Daoy (cell line): ENCODE measurements at places on chromosomes 3 and 15. TPM values are rescaled to one million over a fixed set of nuclear protein-coding genes. Genes with fewer than 3 reads are reported as not detected.

Gene PIGZ
- total RNA-seq: 0.23 and 0.77 TPM in 2 replicates

Gene TRH
- total RNA-seq: not detected in 2 replicates

Gene PGBD4
- 1.4 and 2.4 TPM in 2 replicates for total RNA-seq

Gene CATSPER2
- 2.3 and 3.8 TPM in 2 replicates for total RNA-seq

Gene CCR3
- not detected in 2 replicates for total RNA-seq

Gene GOLGA8J
- total RNA-seq: not detected in 2 replicates

Gene SNURF
- 1.7 and 32.4 TPM in 2 replicates for total RNA-seq

Gene ACP3
- 2.9 TPM in 1 of 2 replicates, not detected in the other for total RNA-seq

Gene ROBO1
- 17.8 and 19.5 TPM in 2 replicates for total RNA-seq

Gene ANKRD63
- total RNA-seq: 0.63 and 0.97 TPM in 2 replicates

Gene CEMIP
- 2.7 and 5.1 TPM in 2 replicates for total RNA-seq

Gene SCN11A
- not detected in 2 replicates for total RNA-seq

Gene A4GNT
- total RNA-seq: not detected in 2 replicates

Gene MYZAP
- 1.2 and 1.4 TPM in 2 replicates for total RNA-seq

DNA sequence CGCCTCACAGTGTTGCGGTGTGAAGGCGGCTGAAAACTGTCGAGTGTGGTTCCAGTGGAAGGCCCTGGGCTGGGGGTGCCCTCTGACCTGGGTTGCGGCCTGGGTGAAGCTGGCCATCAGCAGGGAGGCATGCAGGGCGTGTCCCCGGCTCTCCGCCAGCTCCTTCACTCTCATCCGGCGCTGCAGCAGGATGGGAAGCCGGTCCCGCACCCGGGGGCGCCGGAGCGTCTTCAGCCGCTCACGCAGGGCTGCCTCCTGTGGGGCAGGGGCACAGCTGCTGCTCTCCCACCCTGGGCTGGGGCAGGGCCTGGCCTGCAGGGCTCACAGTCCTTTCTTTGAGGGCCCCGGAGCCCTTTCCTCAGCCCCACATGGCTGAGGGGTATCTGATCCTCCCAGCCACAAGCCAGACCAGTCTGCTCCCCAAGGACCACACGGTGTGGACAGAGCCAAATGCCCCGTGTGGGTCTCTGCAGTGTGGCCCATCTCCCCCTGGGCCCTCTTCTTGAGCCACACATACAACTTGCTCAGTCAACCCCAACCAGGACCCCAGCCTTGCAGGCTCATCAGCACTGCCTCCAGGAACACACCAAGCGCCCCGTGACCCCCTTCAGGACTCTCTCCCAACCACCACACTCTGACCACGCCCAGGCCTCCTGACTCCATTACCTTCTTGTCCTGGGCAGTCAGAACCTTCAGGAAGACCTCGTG lies 26.8 kb downstream of the SPTBN5 start:
- DNase-seq: no peak

DNA sequence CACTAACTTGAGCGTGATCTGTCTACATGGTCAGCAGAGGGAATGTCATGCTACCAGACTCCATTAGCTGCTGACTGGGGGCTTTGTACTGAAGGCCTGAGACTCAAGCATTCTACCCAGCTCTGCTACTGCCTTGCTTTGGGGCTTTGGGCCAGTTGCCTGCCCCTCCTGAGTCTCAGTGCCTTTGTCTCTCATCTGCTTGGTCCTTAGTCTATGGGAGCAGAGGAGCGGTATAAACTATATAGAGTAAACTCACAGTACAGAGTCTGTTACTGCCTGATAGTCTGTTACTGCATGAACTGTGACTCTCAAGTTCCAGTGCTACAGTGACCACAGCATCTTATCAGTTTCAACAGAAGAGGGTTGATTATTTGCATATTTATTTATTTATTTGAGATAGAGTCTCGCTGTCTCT lies 38.5 kb upstream of the C15orf39 start:
- no peak for DNase-seq

- no peak for DNase-seq
Observed at GRCh38 chr3:34056951-34057390, 258.5 kb downstream of the PDCD6IP start.

GRCh38 chr3:15342945-15343344 lies 10.6 kb upstream of the SH3BP5 start:
- DNase-seq: no peak

- no peak for DNase-seq
Observed at GRCh38 chr15:77818484-77819047, 185.9 kb upstream of the LINGO1 start.

- no peak for DNase-seq
Observed at GRCh38 chr3:106692624-106693023, 684.6 kb upstream of the CCDC54 start.

GRCh38 chr15:67820992-67821783 lies 4.1 kb upstream of the SKOR1 start:
- DNase-seq: peak; percentile 63

- DNase-seq: no peak
Observed at GRCh38 chr3:58281069-58281468, 25.0 kb upstream of the RPP14 start.

DNA sequence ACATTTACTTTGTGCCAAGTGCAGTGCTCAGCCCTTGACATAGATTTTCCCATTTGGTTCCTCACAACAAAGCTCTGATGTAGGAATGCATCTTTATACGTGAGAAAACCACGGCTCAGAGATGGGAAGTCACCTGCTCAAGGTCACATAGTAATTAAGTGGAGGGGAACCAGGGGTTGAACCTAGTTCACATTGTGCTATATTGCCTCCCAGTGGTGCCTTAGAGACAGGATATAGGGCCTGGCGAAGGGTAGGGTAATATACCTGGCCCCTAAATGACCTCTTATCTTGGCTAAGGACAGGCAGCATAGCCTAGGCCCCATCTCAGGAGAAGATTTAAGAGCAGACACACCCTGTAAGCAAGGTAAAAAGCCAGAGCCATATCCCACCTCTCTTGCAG lies 71.5 kb downstream of the FOXP1 start:
- peak; percentile 44 for DNase-seq

DNA sequence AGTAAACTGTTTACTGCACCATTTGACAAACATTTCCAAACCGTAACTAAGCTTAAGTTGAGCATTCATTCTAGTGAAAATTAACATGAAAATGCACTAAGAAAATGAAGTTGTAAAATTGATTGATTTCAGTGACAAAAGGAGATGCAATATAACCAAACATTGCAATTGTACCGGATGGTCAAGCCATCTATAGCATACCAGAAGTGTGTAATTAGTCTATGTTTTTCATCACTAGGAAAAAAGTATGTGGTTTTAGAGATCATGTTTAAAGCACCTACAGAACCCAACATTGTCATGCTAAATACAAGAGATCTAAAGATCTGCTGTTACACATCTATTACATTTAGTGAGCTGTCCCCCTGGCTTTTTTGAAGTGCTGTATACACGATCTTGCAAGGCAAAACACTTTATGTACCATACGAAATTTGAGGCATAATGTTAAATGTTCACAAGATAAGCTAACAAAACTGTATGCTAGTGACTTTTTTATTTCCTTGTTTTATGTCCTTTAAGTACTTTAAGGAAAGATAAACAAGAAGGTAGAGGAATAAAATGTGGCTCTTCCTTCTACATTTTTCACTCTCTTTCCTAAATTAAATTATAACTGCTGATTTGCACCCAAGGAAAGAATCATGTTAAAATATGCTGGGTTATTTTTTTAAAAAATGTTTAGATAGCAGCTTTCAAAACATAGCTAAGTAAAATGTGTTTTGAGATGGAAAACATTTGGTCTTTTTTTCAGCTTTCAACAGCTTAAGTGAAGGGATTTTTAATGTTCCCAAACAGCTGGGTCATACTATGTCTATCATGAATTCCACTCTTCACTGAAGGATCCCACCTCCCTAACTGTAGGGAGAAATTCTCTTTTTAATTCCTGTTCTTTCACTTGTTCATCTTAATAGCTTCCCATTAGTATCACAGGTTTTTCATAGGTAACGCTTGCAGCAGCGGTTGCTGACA lies 498.0 kb downstream of the MECOM start:
- DNase-seq: no peak

GRCh38 chr3:175163686-175164085 lies 304.6 kb downstream of the NAALADL2 start:
- DNase-seq: no peak

DNA sequence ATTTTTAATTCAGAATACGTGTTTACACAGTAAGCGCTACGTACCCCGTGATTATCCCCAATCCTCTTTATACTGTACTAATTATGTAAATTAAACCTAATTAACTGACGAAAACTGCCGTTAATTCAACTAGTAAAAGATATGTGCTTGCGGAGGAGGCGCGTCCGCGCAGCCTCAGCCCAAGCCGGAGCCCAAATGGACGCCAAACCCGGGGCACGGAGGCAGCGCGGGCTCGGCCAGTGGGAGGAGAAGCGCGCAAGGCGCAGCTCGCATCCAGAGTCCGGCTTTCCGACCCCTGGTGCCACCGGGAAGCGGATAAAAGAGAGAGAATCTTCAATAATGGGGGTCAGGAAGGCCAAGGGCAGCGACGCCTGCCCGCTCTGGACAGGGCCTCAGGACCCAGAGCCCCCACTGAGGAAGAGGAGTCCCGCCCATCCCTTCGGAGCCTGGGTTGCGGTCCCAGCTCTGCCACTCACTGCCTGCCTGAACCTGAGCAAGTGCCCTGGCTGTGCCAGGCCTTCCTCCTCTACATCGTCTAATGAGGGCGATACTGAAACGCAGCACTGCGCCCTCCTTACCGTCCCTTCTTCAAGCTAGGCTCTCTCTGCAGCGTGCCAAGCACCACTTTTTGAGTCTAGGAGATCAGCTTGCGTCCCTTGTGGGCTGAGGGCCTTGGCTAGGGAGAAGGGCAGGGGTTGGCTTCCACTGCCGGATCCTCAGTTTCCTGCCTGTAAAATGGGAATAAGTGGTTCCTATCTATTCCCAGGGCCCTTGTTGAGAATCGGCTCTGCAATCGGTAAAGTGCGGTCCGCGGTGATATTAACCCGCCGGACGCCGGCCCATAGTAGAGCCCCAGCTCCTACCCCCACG lies 5.0 kb upstream of the SKOR1 start:
- DNase-seq: no peak

DNA sequence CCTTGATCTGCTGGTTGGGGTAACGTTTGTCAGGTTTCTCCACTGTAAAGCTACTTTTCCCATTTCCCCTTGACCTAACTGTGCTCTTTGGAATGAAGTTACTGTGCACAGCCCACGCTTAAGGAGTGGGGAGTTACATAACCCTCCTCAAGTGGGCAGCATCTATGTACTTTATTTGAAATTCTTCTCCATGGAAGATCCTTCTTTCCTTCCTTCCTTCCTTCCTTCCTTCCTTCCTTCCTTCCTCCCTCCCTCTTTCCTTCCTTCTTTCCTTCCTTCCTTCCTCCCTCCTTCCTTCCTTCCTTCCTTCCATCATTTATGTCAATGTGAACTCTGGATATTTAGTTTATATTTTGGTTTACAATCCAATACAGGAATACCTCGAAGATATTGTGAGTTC lies 77.1 kb upstream of the TRA2B start:
- no peak for DNase-seq

DNA sequence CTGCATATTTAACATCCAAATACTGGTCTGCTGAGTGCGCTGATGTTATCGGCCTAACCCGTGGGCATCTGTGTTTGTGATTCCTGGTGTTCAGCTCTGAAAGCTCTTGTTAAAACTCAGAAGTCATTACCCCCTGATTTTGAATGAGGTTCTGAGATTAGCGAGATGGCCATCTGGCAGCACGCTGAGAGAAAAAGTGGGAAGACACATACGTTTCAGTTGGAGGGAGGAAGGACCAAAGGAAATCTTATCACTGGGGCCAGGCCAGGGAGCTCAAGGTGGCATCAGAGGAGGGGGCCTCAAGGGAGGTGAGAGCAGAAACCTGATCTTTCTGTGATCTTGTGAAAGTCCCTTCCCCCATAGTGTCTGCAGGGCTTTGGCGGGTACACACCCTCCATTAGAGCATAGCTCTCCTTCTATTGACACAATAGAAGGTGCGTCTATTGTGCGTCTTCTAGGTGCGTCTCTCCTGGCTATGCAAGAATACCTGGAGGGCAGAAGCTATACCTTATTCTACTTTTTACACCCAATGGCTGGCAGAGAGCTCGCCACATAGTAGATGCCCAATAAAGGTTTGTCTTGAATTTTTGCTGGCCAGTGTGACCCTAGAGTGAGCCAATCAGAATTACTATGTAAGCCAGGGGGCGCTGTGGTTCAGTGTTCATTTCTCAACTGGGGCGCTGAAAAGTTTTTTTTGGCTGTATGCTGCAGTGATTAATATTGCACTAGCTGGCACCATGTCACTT lies 182.4 kb downstream of the SHQ1 start:
- peak; percentile 24 for DNase-seq

DNA sequence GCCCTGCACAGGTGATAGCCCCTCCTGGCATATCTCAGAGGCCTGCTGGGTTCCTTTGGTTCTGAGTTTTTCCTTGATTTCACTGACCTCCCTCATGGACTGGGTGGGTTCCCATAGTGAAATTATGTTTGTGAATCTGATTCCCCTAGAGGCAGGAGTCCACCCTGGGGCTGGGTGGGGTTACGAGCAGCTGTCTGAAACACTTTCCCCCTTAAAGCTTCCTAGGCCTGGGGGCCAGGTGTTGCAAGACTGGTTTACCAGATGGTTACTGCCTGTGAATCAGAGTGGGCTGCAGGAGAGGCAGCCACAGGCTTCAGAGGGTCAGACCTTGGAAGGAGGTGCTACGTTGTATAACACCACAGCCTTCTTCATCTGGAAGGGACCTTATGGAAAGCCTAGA lies 34.3 kb downstream of the IL20RB start:
- no peak for DNase-seq

DNA sequence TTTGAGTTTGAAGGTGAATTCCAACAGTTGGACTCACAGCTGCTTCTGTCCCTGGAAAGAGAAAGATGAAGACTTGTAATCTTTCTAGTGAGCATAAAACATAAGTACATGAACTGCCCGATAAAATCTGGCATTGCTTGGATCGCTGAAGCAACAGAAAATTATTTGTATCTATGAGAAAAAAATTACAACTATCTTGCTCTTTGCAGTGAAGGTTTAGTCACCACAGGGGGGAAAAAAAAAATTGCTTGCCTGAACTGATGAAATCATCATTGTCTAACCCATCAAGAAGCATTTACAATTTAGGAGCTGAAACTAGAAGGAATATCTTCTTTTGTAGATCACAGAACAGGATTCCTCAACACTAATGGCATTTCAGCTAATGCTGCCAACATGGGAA lies 20.0 kb downstream of the TMEM207 start:
- DNase-seq: no peak

- DNase-seq: no peak
Observed at GRCh38 chr15:35522061-35522460, 23.9 kb downstream of the DPH6 start.

- no peak for DNase-seq
Observed at GRCh38 chr3:70919661-70920060, 607.2 kb upstream of the MDFIC2 start.

- no peak for DNase-seq
Observed at GRCh38 chr3:190319660-190320059, 2.6 kb downstream of the CLDN1 start.

- peak; percentile 65 for DNase-seq
Observed at GRCh38 chr3:112293368-112294321, at the start of gene SLC9C1. TSS of gene SLC9C1 (minus strand) at chr3:112294216. CDS start at chr3:112286791, 7,425 bp downstream.

GRCh38 chr3:31025541-31025940 lies 131.1 kb upstream of the GADL1 start:
- DNase-seq: no peak

GRCh38 chr3:132726341-132726823 lies 4.2 kb upstream of the NPHP3 start:
- DNase-seq: peak; percentile 22
